ENCODE measurements at places on chromosomes 3 and 15.

DNA sequence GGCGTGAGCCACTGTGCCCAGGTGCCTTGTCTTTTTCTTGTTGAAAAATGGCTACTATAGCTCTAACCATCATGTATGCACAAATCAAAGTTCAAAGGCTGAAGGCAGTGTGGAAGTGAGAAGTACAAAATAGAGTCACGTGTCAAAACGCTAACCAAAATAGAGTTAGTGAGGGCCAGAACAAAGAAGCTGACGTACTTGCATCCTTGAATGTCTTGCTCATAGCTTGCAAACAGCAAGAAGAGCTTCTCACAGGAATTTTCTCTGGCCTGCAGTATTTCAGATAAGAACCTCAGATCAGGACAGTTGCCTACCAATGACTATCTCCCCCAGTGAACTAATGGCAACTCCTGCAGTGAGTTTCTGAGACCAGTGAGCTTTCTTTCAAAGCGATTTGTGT lies 713.5 kb downstream of the GRM7 start:
- DNase-seq, result no peak

- no peak for DNase-seq
Measured at GRCh38 chr3:94349310-94349878, 286.5 kb downstream of the NSUN3 start.

GRCh38 chr3:191376516-191377141 lies 46.3 kb upstream of the UTS2B start:
- no peak for DNase-seq

- DNase-seq, result no peak
Measured at GRCh38 chr3:160444411-160444810, 5.2 kb downstream of the TRIM59 start.

GRCh38 chr3:43503067-43503728 lies 118.6 kb downstream of the ANO10 start:
- DNase-seq, result peak; percentile 42

DNA sequence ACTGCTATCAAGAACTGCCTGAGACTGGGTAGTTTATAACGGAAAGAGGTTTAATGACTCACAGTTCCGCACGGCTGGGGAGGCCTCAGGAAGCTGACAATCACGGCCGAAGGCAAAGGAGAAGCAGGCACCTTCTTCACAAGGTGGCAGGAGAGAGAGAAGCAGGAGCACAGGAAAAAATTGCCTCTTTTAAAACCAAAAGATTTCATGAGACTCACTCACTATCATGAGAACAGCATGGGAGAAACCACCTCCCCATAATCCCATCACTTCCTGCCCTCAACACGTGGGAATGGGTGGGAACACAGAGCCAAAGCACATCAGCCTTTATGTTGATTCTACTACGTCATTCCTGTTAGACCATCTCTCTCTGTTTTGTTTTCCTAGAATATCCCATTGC lies 650.9 kb upstream of the SEMA6D start:
- DNase-seq, result no peak

DNA sequence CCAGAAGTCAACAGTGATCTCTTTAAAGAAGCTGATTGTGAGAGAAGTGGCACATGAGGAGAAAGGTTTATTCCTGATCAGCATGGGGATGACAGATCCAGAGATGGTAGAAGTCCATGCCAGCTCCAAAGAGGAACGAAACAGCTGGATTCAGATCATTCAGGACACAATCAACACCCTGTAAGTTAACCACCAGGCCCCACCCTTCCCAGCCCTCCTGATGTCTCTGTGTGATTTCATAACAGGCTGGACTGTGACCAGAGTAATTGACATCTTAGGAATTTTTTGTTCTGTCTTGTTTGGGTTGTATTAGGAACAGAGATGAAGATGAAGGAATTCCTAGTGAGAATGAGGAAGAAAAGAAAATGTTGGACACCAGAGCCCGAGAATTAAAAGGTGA lies 67.7 kb downstream of the KLHL25 start:
- no peak for DNase-seq

DNA sequence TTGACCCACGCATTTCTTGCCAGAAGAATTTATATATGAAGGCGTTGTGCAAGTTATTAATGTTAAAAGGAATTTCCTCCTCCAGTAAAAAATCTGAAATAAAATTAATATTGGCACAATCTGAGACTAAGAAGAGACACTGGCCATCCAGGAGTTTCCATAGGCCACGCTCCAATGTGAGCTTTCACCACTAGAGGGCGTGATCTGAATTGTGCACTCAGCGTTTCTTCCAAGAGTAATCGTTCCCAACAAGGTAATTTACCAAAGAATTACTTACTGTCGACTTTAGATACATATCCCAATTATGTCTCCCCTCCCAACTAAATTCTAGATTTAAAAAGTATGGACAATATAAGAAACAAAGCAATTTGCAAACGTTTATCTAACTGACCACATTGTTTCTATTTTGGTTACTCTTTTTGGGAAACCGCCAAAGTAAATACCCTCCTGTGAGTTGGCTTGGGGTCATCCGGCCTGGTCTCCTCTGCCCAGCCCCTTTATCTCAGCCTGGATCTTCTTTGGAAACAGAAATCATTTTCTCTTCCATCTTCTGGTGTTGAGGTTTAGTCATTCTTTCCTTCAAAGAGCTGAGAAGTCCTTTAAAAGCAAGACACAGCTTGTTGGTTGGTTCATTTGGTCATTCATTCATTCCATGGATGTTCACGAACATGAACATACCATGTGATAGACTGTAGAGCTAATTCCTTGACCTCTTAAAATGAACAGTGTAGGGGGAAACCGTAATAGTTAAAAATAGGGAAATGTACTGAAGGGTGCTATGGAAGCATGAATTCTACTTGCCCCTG lies 26.2 kb downstream of the POLR2M start:
- no peak for DNase-seq

- DNase-seq, result no peak
Measured at GRCh38 chr3:156659260-156659659, 15.1 kb upstream of the TIPARP start.

GRCh38 chr3:116030131-116030850 lies 407.0 kb downstream of the GAP43 start:
- DNase-seq, result peak; percentile 36

DNA sequence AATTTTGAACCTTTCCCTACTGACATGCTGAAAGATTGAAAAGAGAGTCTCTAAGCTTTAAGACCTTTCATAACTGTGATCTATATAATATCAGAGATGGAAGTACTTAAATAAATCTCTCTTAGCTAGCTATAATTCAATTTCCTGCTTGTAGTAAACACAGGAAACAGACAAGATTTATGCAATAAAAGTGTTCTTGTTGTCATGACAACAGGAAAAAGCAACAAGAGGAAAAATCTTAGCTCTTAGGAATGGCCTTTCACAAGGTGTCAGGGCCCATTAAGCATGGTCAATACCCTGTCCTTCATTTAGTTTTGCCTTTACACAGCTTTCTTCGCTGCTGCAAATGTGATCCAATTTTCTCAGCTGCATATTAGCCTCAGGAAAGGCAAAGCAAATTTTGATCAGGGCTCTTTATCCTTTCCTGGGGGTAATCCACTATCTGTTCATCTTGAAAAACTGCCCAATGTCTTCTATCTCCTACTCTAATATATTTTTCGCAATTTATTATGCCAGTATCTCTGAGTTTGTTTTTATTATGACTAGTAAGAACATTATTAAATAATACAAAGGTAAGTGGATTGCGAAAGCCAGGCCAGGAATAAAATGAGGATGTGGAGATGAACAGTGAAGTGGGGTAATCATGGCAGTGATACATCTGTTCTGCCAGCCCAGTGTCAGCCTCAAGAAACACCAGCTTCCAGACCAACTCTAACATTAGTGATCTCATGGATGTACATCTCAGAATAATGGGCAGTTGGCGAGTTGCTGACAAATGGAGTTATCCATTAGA lies 28.7 kb downstream of the SIDT1 start:
- no peak for DNase-seq

DNA sequence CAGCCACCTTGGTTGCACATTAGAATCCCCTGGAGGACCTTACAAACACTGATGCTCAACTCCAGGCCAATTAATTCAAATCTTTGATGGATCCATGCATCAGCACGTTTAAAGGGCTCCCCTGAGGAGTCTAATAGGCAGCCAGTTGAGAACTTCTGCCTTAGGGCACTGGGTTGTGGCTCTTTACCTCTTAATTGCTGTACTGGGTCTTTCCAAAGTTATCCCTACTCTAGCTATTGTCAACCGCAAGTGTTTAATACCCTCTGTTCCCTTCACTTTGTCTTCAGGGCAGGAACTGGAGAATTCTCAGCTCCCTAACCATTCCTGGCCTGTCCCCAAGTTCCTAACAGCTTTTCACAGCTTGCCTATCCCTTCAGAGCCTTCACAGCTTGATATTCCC lies 15.0 kb upstream of the FAM174B start:
- DNase-seq, result no peak

DNA sequence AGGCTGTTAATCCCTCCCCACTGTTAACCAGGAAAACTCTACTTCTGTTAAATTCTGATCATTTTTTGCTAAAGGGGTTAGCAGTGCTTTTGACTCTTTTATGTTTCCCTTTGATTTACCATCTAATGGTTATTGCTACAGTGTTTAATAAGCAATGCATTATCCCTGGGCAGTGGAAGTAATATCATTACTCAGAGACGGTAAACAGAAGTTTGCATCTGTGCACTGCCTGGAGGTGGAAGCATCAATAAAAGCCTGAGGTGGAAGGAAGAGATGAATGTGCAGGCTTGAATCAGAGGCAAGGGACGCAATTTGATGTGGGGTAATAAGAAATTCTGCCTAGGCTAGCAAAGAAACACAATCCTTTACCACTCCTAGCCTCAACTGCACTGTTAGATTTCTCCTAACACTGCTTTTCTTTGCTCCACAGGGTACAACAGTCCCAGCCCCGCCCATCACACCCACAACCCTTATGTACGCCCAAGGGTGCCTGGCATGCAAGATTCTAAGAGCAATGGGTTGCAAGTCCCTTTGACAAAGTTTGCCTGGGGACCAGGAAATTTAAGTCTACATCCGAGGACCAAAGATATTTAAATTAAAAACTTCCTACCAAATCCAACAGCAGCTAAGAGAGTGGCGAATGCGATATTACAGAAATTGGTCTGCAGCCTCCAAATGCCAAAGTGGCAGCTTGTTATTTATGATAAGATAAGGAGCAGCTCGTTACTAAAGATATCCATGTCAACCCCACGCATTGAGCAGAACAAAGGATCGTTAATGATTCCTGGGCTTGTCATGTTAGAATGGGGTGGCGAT lies 261.4 kb downstream of the FHIT start:
- DNase-seq, result no peak

DNA sequence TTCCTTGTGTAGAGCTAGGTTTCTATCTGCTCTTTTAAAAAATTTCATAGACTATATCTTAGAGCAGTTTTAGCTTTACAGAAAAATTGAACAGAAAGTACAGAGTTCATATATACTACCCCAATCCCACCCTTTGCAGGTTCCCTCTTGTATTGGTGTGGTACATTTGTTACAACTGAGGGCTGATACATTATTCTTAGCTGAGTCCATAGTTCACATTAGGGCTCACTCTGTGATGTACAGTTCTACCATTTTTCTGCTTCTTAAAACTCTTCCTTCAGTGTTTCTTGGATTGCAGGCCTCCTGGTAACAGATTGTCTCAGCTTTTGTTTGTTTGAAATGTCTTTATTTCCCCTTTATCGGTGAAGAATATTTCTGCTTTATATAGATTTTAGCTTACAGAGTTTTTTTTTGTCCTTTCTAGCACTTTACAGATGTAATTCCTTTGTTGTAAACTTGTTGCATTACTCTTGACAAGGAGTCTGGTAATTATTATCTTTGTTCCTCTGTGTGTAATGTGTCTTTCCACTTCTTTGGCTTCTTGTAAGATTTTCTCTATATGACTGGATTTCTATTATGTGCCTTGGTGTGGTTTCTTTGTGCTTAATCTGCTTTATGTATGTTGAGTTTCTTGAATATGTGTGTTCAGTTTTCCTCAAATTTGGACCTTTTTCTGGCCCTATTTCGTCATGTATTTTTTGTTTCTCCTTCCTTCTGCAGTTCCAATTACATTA lies 25.3 kb downstream of the MEF2A start:
- no peak for DNase-seq

- DNase-seq, result no peak
Measured at GRCh38 chr15:73744293-73744692, 8.9 kb downstream of the INSYN1 start.

DNA sequence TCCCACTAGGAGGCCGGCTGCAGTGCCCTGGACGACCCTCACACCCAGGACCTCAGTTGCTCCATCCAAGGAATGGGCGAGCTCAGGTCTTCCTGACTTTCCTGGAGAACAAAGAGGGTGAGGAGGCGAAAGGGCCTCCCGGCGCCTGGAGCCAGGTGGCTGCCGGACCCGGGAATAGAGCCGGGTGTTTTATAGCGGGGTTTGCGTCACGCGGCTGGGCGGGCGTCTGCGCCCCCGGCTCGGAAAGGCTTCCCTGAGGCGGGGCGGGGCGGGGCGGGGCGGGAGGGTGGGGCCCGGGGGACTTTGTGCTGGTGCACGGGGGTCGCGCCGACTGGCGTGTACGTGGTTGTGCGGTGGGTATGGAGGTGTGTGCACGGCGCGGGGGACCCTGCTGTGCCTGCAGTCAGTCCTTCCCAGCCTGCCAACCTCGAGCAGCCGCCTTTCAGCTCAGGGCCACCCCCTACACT lies 4.6 kb upstream of the PRKCD start:
- DNase-seq, result no peak
